ENCODE measurements at places on chromosomes 13 and 19.

DNA sequence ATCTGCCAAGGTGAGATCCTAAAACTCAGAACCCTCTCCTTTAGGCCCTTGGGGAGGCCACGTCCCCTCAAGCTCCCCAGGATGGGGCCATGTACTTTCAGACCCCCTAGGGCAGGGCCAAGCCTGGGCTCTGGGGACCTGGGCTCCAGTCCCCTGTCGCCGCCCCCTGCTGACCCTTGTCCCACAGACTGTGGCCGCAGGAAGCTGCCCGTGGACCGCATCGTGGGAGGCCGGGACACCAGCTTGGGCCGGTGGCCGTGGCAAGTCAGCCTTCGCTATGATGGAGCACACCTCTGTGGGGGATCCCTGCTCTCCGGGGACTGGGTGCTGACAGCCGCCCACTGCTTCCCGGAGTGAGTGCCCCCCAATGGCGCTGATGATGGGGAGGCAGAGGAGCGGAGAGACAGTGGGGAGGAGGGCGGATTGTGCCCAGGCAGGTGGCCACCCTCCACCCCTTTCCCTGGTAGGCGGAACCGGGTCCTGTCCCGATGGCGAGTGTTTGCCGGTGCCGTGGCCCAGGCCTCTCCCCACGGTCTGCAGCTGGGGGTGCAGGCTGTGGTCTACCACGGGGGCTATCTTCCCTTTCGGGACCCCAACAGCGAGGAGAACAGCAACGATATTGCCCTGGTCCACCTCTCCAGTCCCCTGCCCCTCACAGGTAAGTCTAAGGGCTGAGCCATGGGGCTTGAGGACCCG, 18.8 kb downstream of the HPN start:
- no peak for DNase-seq

DNA sequence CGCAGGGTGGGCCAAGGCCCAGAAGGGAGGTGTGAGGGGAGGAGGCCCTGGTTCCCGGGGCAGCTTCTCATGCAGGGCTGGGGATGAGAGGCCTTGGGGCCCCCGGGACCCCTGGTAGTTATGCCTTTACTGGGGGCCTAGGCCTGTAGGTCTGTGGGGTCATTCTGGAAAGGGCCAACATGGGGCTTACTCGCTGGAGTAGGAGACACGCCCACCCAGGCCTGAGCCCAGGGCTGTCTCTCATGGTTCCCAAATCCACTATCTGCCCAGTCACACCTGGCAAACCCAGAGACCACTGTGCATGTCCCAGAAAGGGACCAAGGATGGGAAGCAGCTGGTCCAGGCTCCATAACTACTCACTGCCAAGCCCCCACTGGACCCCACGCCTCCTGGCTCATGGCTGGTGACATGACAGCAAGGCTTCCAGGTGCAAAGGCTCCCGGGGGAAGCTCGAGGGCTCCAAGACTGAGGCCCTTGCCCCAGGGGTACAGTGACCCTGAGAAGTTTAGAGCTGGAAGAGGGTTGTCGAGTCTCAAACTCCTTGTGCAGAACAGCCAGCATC, 64.2 kb upstream of the ATP12A start:
- DNase-seq: no peak

DNA sequence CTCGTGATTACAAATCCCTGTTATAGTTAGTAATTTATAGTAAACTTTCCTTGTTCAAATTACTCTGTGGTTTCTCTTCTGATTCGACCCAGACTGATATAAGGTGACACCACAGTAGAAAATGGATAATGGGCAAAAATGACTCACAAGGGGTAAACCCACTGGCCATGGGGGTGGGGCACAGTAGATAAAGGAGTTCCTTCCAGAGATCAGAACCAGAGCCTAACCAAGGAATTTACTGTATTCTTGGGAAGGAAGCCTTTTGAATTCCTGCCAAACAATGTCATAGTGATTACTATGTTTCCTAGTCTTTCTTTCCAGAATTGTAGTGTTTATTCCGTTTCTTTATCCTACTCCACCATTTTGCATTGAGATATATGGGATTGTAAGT, 21.9 kb downstream of the MIR17HG start:
- no peak for DNase-seq

- DNase-seq: no peak
These were observed 14.9 kb downstream of the HNRNPM start for GRCh38 chr19:8459520-8460270.

DNA sequence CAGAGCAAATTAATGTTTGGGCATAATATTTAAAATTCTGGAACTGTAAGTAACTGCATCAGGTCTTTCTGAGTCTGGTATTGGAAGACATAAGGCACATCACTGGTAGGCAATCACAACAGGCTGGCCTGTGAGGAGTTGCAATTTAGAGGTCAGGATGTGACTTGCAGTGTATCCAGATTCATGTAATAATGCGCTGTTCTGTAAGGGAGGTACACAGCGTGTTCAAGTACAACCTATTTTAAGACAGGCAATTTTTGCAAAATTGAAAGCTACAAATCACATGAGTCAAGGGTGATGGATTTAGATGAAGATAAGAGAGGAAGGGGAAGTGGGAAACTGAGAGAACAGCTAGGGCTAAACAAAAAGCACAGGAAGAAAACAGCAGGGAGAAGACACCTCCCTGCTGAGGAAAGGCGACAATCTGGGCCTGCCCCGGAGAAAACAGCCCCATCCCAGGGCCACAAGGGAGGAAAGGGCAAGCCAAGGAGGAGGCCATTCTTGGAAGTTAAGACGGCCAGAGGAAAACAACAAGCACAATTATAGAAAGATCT, 138.1 kb downstream of the LACC1 start:
- no peak for DNase-seq

DNA sequence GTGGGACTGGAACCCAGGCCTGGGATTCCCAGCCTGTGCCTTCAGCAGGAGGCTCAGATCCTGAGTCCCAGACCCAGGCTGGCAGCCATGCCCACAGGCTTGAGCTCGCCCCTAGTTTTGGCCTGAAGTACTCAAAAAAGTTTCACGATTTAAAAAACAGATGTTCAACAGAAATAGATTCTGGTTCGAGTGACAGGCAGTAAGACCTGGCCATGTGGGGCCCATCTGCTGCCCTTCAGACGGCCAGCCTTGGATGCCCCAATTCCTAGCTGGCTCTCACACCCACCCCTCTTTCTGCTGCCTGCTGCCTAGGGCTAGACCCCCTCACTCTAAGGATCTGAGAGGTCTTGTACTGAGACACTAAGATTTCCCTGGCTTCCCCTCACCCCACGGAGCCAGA, 2.8 kb upstream of the DMPK start:
- DNase-seq: no peak

- no peak for DNase-seq
These were observed 415.0 kb upstream of the SLITRK1 start for GRCh38 chr13:84297251-84297650.

GRCh38 chr19:55476100-55476775, at the start of gene ZNF628:
Gene ZNF628 (plus strand): TSS chr19:55476617. CDS start chr19:55479911, 3,294 bp downstream.
- DNase-seq: peak; percentile 99

DNA sequence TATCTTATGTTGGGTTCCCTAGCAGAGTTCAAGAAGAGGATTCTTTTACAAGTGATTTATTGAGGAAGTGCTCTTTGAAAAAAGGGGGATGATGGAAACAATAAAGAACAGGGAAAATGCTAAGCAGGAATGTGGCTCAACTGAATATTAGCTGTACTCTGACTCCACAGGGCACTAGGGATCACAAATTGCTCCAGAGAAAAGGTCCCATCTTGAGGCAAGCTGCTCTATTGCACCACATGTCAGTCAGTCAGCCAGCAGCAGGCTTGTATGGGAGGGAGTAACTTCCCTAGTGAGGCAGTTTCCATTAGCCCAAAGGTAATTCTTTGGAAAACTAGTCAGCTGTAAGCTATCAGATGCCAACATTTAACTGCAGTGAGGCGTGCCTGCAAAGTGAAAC, 73.3 kb upstream of the FNDC3A start:
- no peak for DNase-seq

DNA sequence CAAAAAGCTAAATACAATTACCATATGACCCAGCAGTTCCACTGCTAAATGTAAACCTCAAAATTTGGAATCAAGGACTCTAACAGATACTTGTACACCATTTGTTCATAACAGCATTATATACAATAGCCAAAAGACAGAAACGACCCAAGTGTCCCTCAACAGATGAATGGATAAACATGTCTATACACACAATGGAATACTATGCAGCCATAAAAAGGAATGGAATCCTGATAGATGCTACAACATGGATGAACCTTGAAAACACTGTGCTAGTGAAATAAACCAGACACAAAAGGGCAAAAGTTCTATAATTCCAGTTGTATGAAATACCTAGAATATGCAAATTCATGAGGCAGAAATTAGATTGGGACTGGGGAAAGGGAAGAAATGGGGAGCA, 12.2 kb downstream of the NEK3 start:
- DNase-seq: no peak

- DNase-seq: no peak
These were observed 34.1 kb downstream of the RGCC start for GRCh38 chr13:41491436-41491835.

- DNase-seq: no peak
These were observed 2.6 kb downstream of the GPI start for GRCh38 chr19:34367624-34367957.

DNA sequence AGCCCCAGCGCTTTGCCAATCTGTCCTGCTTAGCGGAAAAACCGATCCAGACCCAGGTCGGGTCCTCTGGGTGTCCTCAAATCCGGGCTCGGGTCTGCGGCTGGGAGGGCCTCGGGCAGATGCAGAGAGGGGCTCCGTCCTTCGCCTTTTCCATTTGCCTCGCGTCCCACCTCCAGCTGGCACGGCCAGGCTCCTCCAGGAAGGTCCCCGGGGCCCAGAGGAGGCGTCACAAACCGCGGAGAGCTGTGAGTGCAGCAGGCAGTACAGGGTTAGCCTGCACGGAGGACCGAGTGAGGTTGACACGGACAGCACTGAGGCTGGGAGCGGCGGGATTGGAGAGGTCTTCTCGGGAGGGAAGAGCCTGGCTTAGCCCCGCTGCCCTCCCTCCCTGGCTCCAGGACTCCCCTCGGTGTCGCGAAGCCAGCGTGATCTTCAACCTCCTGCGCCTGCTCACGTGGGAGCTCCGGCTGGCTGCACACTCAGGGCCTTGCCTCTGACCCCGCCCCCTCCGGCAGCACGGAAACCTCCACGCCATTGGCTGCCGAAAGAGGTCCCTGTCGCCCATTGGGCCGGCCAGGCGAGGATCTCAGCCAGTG, 2.8 kb upstream of the IFNL2 start:
- no peak for DNase-seq

DNA sequence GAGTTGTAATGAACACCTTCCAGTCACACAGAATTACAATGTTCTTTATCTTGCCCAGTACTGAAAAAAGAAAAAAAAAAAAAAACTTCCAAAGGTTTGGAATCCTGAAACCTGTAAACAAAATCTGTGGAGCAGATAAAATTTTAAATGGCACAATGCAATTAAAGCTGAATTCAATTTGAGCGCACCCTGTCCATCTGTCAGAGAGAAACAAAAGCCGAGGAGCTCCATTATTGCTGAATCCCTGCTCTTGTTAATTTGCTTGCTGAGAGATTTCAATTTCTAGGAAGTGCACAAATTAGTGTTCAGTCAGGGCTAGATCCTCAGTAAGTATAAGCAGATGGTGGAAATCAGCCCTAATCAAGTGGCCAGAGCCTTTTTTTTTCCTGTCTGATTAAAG, 65.2 kb downstream of the DACH1 start:
- no peak for DNase-seq

DNA sequence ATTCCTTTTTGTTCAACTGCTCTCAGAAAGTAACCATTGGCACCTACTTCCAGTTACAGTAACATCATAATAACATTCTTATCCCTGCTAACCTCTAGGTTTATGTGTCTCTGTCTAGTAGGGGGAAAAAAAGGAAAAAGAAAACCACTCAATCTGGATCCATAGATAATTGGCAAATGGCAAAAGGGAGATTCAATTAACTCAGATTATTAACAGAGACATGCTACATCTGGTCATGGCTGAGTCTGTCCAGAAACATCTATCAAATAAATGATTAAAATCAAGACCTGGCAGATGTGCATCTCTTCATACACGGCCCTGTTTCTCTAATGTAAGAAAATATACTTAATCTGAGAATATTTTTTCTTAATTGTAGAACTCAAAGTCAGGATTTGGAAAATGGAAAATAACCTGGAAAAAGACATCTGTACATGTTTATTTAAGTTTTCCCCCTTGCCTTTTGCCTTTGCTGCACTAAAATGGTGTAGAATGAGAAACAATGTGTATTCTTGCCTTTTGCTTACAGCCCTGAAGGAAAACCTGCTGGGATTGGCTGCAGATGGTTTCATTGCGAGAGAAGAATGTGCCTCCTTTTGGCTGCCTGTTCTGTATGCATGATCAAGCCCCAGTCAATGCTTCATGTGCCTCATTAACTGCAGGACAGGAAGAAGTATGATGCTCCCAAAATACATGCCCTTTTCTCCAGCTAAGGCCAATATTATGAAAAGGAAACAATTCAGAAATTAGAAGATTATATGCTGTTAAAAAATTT, 921.6 kb upstream of the PCDH20 start:
- DNase-seq: no peak

DNA sequence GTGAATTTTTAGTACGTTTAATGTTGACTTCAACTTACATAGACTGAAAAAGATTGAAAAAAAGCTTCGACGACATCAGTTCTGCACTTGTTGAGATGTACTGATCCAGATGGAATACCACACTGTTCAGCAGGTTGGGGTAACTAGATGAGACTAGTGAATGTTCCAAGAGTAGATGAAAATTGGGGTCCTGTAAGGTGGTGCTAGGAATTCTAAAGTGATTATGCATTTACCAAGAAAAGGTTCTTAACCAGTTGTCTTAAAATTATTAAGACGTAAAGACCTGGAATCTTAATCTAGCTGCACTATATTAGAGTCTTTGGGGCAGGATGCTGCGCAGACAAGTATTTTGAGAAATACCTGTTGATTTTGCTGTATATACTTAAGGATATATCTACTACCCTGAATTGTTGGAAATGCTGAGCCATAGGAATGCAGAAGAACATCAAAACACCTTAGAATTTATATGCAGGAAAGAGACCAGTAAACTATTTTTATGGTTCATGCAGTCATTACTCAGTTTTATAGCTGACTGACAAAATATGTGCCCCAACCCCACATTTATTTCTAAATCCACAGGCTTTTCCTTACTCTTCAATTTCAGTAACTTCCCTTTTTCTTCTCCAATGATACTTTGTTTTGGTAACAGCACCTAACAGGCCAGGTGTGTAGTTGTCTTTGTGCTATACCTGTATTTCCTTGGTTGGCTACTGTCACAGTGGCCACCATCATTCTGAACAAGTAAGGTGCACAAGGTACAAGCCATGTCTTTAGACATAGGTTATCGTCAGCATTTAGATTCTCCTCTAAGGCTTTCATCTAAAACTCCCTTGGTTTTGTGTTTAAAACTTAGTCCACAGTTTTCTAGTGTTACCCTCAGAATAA, 8.6 kb downstream of the MIR17HG start:
- no peak for DNase-seq

DNA sequence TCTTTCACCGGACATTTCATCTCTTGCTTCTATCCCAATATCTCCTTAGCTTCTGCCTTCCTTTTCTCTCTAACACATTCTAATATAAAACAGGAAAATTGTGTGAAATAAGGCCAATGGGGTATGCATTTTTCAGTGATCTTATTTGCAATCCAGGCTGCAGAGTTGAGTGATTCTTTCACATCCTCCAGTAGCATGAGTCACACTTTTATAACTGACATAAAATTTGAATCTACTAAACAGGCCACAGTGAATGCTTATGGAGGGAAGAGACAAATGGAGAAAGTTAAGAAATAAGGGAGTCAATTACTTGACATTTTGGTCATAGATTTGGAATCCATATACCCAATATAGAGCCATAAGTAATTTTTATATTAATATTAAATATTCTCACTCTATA, 1037.0 kb upstream of the SPRY2 start:
- no peak for DNase-seq
